ENCODE measurements at places on chromosomes 2 and 18.

- DNase-seq = no peak
These were observed 383.4 kb downstream of the CBLN2 start for GRCh38 chr18:72160510-72161445.

DNA sequence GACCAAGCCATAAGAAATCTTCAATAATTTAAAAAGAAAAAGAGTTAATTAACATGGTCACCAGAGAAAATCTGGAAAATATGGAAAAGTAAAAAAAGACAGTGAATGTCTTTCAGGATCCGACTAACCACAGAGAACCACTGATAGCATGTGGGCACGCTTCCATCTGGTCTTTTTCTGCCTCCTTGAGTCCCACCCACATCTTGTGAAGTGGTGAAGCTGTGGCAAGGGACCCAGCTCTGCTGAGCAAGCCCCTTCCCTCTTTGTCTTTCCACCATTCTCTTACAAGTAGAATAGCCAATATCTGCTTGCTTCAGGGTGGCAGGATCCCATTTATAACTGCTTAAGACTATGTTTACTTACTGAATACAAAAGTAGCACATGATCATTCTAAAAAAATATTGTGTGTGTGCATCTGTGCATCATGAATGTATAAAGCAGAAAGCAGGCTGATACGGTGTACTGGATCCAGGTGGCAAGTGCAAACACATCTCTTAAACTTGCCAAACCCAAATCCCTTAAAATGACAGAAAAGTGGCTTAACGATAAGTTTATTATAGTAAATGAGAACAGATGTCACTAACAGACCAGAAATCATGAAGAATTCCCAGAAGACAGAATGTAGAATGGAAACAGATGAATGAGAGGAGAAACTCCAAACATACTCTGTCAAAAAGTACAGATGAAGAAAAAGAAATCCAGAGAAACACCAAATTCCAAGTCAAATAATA, 52.3 kb downstream of the FOXI3 start:
- no peak for DNase-seq

DNA sequence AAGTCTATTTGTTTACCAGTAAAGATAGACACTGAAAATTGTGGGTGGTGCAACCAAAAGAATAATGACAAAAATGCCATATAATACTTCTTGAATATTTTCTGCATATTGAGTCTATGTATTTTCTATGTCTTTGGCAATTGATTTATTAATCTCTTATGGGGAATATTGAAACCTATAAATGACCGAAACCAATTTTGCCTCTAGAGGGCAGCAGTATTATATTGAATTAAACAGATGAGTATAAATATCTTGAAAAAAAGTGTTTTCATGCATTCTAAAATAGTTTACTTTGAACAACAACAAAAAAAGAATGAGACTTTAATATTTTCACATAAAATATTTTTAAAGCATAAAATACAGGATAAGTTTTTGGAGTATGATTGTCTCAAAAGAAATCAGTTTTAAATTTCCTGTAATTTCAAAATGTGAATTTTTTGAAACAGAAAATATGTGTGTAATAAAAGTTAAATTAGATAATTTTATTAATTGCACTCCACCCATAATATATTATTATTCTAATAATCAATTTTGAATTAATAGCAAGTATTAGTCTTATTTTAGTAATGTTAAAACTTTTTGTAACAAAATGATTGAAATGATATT, 49.9 kb upstream of the CALCRL start:
- DNase-seq = no peak

DNA sequence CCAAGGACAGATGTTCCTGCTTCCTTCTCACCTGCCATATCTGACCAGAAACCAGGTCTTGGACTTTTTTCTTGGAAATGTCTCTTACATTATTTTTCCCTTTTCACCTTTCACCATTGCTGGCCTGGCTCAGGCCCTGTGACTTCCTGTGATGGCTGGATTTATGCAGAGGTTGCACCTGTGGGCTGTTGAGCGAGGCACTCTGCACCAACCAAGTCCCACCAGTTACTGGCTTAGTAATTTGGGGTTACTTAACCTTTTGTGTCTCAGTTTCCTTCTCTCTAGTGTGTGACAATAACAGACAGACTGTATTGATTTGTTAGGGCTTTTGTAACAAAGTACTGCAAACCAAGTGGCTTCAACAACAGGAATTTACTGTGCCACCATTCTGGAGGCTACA, 110.0 kb downstream of the INSIG2 start:
- DNase-seq = no peak

DNA sequence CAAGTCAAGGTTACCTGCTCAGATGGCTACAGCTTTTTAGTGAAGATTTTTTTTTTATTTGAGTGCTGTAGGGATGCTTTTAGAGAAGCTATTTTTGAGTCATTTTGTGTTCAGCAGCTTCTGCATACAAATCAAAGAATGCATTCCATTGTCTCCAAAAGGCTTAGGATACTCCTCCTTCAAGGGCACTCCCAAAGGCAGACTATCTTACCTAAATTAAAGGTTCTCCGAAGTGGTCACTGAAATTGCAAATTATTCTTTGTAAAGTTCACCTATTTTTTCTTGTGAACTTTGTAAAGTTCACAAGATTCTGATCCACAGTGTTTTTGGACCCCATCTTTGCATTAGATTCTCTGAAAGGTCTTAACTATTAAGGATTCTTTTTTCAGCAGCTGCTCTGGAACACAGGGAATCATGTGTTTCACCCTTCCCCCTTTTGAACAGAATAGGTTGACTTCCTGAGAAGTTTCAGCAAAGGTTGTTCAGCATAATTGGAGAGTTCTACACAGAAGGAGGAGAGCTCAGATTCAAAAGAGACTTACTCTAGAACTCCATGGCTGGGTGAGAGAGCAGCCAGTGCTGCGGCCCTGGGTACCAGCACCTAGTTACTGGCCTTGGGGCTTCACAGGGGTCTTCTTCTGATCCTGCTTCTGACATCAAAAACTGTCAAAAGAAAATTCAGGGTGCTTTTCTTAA, 14.5 kb downstream of the CLIP4 start:
- DNase-seq = no peak

- no peak for DNase-seq
These were observed 216.7 kb downstream of the TXNL1 start for GRCh38 chr18:56421647-56422046.

GRCh38 chr2:119142824-119143223, 15.7 kb downstream of the C1QL2 start:
- no peak for DNase-seq

- no peak for DNase-seq
These were observed 160.5 kb upstream of the EPC2 start for GRCh38 chr2:148484066-148484465.

- DNase-seq = no peak
These were observed 41.0 kb upstream of the DOCK10 start for GRCh38 chr2:225083276-225083675.

DNA sequence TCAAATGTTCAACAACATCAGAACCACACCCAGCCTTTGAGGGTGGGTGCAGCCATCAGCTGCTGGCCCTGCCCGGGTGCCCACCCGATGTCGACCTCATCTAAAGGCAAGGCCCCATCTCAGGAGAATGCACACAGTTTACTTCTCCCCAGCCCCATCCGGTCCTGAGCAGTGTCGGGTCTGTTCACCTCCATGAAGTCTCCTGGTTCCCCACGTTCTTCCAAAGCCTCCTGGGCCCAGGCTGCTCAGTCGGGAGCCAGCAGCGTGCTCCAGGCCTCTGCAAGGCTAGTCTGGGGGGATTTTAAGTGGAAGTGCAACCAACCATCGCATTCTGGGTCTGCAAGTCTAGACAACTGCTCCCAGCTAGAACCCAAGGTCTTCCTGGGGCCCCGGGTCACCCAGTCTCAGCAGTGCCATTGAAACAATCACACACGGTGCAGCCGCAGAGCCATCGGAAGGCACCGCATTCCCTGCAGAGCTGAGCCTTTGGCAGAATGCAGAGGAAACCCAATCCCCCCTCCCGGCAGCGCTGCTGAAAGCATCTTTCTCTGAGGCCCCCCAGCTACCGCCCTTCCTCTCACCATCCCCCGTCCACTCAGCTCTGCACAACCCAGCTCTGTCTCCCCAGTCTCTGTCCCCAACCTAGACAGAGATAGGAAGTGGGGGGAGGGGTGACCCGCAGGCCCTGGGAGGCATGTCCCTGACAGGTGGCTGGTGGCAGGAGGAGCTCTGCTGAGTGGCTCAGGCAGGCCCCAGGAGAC, 8.5 kb downstream of the ESPNL start:
- no peak for DNase-seq

DNA sequence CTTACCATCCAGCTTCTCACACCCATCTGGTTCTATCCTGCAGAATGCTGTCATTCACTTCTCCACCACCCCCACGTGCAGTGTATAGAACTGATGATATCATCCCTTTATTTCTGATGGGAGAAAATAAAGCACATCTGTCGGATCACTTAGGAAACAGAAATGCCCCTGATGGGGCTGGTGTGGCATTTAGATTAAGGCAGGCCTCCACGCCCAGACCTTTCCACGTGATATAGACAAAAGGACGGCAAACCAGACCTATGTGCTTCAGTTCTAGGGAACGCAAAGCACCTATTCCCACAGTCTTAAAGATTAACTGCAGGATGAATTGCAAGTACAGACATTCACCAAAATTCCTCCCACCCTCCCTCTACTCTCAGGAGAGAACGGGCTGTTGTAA, 27.6 kb upstream of the CABLES1 start:
- no peak for DNase-seq

DNA sequence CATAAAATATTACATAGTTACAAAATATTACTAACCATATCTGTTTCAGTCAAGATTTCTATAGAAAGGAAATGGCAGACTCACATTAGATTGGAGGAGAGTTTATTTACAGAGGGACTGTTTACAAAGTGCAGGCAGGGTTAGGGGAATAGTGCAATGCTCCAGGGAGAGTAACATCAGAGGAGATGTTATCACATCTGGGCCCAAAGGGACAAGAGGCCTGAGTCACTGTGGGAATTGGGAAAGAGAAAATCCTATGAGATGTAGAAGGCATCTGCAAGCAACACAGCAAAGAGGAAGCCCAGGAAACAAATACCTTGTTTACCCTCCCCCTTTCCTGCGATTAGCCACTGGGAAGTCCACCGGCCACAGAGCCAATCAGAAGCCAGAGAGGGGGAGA, 227.3 kb upstream of the TANK start:
- DNase-seq = no peak

GRCh38 chr2:88517759-88518201, 65.3 kb upstream of the FOXI3 start:
- DNase-seq = no peak

- peak; percentile 8 for DNase-seq
These were observed 647 bp downstream of the PSME4 start for GRCh38 chr2:53969968-53970723.

Data from stimulated activated CD4-positive, alpha-beta T cell treated with anti-CD3 and anti-CD28 coated beads, Interleukin-1b, Interleukin-23, amount 100 ng/mL, for 48 hours (primary cell).